ENCODE measurements at places on chromosomes 3 and 15.

- DNase-seq = no peak
Measured at GRCh38 chr3:184572633-184573270, 11.2 kb downstream of the EPHB3 start.

- no peak for DNase-seq
Measured at GRCh38 chr15:48020166-48020565, 100.6 kb upstream of the SLC24A5 start.

GRCh38 chr3:119835556-119835955 lies 53.7 kb downstream of the NR1I2 start:
- DNase-seq = no peak

- no peak for DNase-seq
Measured at GRCh38 chr3:185479373-185479945, 19.4 kb downstream of the TMEM41A start.

DNA sequence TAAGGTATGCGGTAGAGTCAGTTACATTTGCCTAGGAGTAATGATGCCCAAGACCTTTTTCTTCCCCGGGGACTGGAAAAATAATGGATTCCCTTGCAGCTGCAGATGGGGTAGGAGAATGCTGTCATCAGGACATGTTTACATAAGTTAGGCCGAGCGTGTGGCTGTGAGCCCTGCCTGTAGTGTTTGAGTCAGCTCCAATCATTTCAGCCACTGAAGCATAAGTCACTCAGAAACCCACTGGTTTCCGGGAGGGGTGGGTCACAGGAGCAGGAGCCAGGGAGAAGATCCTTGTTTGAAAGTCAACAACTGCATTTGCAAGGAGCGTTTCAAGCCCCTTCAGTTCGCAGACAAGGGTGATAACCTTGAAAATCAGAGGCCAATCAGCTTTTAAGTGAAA lies 562.3 kb downstream of the MCTP2 start:
- no peak for DNase-seq

Data from lower leg skin (tissue), 4 donors.